AG09309 (cell line): ENCODE measurements at places on chromosomes 2 and 18.

GRCh38 chr2:55672630-55673029 lies 21.0 kb downstream of the PNPT1 start:
- DNase-seq = peak; percentile 42

- DNase-seq = no peak
These were observed 201.4 kb upstream of the EPAS1 start for GRCh38 chr2:46095830-46096229.

DNA sequence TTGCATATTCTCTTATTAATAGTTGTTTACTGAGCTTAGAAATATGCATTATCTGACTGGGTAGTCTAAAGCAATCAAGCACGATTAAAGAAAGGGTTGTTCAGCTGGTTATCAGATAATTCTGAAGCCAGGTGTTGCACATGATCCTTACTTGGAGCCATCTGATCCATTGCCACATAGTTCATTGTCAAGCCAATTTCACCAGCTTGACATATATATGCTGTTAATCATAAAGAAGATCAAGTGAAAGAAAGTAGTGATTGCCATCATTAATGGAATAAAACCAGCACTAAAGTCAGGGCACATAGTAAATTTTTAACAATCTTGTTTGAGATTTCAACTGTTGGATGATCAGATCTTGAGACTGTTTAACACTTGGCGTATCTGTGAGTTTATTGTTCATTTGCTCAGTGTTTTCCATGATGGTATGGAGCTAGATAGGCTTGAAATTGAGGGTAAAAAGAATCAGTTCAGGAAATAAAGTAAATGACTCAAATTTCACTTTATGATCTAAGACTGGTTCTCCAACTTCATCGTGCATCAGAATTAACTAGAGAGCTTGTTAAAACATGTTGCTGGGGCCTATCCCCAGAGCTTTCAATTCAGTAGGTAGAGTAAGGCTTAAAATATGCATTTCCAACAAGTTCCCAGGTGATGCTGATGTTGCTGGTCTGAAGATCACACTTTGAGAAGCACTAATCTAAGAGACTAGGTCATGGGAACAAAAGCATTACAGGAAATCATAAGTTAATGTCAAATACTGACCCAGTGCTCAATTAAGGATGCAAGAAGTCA lies 539.6 kb downstream of the SATB2 start:
- DNase-seq = no peak

- no peak for DNase-seq
These were observed 788.3 kb upstream of the SALL3 start for GRCh38 chr18:78191276-78191675.
